ENCODE measurements at places on chromosomes 5 and 9. TPM values are rescaled to one million over a fixed set of nuclear protein-coding genes. Genes with fewer than 3 reads are reported as not detected.

The RAD17 gene
- polyA plus RNA-seq, result 38.3 TPM

The PCDH1 gene
- 23.6 TPM for polyA plus RNA-seq

The ANKRD31 gene
- polyA plus RNA-seq, result 0.75 TPM

The MYMK gene
- not detected for polyA plus RNA-seq

The DAP gene
- polyA plus RNA-seq, result 117 TPM

The CYSRT1 gene
- 1.4 TPM for polyA plus RNA-seq

The CDX1 gene
- polyA plus RNA-seq, result 0.34 TPM

The SPATA31C1 gene
- not detected for polyA plus RNA-seq

The C9orf72 gene
- 20.9 TPM for polyA plus RNA-seq

All from left lung (tissue), 14 donors.